Anterior cingulate cortex (tissue), 58 donors: ENCODE measurements at places on chromosomes 13 and 19.

GRCh38 chr13:29361716-29362115 lies 233.8 kb downstream of the SLC7A1 start:
- DNase-seq, result no peak

GRCh38 chr19:35959968-35960320 lies 23.8 kb downstream of the LRFN3 start:
- DNase-seq, result no peak

GRCh38 chr13:102237230-102237629 lies 164.6 kb downstream of the FGF14 start:
- DNase-seq, result no peak

DNA sequence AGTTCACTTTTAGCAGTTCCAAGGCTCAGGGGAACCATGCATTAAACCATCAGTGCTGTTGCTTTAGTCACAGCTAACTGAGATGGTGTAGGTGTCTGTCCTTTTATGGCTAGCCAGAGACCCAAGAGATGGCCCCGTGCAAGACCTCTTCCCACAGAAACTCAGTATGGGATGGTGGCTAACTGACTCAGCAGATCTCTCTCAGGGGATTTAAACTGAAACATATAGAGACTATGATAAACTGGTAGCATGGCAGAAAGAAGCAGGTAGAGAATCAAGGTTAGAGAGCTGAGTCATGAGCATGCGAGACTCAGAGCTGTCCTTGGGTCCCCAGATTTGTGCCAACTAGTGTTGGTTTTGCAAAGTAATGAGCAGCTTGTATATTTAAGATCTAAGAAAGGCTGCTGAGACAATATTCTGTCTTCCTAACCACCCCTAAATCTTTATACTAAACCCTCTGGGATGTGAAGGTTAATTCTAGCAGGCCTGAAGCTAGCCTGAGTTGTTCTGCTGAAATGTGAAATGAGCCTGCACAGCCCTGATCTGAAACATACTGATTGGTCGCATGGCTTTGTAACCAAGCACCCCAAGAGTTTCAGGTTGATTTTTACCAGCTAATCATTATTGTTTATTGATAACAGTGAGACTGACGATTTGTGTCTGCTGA lies 6.5 kb upstream of the SCEL start:
- DNase-seq, result no peak

GRCh38 chr19:36773223-36773579 lies 594 bp upstream of the ZNF850 start:
- no peak for DNase-seq

DNA sequence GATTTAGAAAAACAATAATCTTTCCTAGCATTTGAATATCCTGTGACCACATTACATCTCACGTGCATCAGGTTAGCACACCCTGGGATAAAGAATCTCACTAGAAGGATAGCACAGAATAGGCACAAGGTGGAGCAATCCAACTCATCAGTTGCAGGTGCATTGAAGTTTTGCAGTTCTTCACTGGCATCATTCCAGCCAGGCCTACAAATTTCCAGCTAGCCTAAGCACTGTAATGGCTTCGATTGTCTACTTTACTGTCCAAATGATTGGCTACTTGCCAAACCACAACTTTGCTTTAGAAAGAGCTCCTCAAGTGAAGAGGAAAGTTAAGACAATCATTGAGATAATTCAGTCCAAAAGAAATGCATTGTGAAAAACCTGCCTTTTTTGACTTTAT lies 89.5 kb downstream of the SPRY2 start:
- no peak for DNase-seq

DNA sequence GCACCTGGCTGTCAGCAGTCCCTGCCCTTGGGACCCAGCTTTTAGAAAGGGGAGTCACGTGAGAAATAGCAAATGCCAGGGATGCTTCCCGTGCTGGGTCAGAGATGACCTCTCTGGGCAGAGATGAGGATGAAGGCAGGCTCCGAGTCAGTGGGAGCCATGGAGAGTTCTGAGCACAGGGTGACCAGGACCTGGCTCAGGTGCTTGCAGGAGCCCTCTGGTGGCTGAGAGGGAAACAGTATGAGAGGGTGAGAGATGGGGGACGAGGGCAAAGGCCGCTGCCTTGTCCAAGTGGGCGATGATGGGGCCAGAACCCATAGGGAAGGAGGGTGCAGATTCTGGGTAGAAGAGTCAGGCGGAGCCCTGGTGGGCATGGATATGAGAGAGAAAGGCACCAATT lies 15.8 kb downstream of the TMED1 start:
- no peak for DNase-seq

DNA sequence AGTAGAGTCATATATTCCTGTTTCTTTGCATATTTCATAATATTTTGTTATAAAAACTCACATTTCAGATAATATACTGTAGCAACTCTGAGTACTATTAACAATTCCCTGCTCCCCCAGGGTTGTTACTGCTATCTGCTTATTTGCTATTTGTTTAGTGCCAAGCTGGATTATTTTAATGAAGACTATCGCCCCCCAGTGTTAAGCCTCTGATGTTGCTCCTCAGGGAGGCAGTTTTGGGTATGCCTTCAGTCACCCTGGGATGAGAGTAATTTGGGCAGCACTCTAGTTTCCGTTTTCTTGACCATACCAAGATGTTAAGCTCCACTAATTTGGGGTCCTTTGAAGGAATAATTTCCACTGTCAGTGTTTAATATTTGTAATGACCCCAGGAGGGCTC lies 46.0 kb downstream of the MICU2 start:
- no peak for DNase-seq

DNA sequence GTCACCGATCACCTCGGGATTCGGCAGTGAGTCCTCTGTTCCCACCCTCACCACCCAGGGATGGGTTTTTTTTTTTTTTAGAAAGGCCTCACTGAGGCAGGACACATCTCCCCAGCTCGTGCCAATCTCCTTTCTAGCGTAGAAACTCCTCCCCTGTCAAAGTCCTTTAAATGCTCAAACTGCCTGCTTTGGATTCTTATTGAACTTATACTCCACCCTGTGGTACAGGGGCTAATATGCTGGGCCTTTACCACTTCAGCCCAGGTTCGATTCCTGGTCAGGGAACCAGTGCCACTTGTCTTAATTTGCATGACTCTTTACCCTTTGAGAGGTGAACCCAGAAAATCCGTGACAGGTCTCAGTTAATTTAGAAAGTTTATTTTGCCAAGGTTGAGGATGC lies 8.3 kb upstream of the ZNF14 start:
- DNase-seq, result no peak

DNA sequence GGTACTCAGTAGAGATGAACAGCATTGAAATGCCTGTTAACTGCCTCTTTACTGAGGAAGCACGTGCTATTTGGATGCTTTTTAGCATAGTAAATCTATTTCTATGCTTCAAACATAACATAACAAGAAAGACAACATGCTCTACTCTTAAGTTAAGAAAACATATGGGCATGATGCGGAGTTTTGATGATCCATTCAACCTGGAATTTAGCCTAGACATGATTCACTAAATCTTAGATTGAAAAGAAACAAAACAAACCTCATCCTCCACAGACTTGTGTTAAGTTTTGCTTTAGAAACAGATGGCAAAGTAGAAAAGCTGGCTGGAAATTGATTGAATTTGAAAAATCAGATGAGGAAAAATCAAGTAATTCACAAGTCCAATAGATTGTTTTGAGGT lies 593.8 kb downstream of the OLFM4 start:
- no peak for DNase-seq

DNA sequence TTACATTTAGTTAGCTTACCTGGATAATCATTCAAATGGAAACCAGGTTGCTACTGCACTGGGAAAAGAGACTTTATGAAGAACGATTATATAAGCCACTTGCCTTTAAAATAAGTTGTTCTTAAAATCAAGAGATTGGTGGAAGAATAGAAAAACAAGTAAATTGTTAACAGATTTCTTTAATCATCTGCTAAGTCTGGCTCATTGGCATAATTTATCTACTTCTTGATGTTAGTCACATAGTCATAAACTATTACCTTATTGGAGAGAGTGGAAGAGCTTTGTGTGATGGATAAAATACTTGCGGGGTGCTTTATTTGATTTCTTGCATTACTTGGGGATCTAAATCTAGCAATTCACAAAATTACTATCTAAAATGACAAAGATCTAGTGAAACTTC lies 6.8 kb downstream of the LSM14A start:
- no peak for DNase-seq

DNA sequence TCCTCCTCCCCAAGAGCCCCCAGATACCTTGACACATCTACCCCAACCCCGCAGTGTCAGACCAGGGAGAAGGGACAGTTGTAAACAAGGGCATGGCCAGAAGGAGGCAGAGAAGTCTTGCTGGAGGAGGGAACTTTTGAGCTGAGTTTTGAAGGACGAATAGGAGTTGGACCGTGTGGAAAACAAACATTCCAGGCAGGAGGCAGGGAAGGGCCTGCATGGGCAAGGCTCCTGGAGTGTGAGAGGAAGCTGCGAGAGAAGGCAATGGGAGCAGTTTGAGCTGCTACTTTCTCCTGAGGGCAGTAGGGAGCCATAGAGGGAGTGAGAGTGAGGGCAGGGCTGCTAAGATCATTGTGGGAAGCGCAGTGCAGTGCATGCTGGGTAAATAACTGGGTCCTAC lies 23.3 kb downstream of the IL12RB1 start:
- no peak for DNase-seq

GRCh38 chr19:28727480-28728159 lies 485.3 kb downstream of the UQCRFS1 start:
- DNase-seq, result no peak

DNA sequence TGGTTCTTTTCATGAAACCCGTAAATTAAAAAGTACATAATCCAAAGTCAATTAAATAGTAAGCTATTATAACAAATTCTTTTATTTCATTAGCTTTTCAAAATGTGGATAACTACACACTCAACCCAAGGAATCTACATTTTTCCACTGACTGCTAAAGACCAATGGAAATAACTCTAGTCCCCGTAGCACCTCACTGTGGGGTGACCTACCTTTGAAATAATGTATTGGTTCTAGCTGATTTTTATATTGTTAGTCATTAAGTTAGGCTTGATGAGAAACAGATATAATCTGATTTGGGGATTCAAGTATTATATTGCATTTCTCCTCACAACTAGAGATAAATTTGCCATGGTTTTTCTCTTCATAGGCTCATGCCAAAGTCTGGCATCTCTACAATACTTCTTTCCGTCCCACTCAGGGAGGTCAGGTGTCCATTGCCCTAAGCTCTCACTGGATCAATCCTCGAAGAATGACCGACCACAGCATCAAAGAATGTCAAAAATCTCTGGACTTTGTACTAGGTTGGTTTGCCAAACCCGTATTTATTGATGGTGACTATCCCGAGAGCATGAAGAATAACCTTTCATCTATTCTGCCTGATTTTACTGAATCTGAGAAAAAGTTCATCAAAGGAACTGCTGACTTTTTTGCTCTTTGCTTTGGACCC lies 37.3 kb downstream of the KL start:
- no peak for DNase-seq

DNA sequence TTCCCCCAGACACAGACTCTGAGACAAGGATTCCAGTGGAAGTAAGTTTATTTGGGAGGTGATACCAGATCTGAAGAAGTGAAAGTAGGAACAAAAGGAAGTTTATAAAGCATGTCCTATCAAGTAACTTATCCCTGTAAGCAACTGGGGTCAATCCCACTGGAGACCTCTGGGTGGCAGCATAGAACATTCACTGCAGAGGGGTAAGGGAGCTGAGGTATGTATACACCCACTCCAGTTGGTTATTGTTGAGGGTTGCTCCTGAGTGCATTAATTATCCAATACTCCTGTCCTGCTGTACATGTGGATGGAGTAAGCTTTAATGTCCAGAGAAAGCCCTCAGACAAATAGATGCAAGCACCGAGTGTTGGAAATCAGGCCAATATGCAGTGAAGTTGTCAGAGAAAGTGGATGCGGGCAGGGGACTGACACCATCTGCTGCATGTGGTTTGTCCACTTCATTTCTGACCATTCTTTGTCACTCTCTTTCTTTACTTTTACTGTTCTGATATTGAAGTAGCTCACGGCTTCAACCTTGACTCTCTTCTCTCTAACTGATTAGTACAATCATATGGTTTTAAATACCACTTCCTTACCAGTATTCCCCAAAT lies 46.7 kb downstream of the NOTCH3 start:
- DNase-seq, result no peak

DNA sequence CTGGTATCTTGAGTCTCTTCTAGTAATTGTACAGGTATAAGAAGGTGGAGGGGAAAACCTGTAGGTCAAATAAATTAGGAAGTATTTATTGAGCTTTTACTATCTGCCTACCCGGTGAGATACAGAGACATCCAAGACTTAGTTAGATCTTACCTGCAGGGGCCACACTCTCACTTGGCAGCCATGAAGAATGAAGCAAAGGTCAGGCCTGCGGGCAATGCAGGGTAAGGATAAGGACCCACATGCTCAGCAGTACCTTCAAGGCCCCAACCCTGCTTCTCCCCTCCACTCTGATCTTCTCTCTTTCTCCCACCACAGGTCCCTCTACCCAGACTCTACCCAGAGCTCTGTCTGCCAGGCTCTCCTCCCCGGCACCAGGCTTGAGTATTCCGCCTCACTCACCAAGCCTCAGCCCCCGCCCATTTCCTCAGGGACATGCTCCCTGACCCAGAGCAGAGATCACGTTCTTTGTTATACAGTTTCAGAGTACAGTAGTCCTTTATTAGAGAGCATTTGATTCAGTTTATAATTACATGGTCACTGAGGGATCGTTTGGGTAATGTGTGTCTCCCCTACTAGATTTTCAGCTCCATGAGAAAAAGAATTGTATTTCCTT lies 18.9 kb upstream of the CLDN10 start:
- DNase-seq, result no peak

GRCh38 chr19:9151367-9151766 lies 11.2 kb downstream of the ZNF317 start:
- no peak for DNase-seq

DNA sequence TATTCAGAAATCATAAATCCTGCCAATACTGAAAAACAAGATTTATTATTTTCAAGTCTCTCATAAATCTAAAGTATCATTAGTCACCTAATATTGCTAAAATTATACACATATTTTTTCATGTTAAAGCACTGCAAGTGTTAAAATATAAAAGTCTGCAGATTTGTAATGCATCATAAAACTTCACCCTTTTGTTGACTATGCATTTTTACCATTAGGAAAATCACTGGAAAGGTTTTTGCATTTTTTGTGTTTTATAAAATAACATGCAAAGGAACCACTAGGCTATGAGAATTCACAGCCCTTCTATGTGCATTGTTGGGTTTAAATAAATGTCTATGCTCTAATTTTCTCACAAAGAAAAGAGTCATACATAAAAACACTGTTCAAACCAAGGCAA lies 407.3 kb downstream of the DACH1 start:
- DNase-seq, result no peak

DNA sequence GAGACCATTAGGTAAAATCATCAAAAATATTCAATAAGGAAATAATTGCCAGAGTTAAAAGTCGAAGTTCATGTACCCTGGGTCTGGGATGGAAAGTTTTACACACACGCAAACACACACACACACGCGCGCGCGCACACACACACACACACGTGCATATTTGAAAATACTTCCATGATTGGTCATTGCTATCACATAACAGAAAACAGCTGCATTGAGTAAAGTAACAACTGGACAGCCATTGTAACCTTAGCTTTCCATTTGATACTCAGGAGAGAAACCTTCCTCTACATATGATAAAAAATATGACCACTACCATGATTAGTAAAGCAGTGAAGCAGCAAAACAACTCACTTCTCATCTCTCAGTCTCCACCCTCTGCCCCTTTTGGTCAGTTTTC lies 490.0 kb upstream of the SGCG start:
- no peak for DNase-seq

GRCh38 chr19:51593969-51594773 lies 23.1 kb downstream of the ZNF175 start:
- DNase-seq, result peak; percentile 98

- no peak for DNase-seq
Observed at GRCh38 chr13:68168448-68168847, 938.3 kb upstream of the PCDH9 start.

GRCh38 chr13:84980571-84980970 lies 818.6 kb downstream of the SLITRK6 start:
- DNase-seq, result no peak
